IMR-90 (cell line): ENCODE measurements at places on chromosomes 2 and 18. TPM values are rescaled to one million over a fixed set of nuclear protein-coding genes. Genes with fewer than 3 reads are reported as not detected.

Gene GALNT1
- total RNA-seq: 43.9 and 67.5 TPM in 2 replicates

DNA sequence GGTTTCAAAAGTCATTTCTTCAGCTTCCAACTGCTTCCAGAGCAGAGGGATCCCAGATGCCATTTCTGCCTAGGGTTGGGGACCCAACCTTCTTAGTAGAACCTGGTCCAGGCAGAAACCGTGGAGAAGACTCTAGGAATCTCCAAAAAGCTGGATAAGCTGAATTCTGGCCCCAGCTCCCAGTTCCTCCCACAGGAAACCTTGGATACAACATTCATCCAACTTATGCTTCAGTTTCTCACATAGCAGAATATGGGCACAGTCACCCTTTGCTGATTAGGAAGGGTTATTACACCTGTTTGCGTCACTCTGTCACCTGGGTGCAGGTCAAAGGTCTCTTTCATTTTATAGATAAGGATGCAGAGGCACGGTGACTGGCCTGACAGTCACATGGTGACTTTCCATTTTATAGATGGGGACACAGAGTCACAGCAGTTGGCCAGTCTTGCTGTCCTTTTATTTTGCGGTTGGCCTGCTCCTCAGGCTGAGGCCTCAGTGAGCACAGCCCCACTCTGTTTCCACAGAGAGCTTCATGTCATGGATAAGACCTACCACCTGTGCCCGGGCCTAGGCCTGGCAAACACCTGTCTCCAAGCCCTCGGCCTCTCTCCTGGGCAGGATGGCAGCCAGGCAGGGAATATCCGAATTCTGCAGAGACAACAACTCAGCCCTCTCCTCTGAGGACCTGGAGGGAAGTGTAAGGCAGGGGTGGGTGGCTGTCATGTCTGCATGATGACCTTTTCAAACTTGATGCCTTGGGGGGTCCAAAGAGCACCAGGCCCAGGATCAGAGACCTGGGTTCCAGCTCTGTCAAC is 148.8 kb downstream of the SMAD7 start:
- DNase-seq: no peak

Gene SLC4A5
- 0.18 TPM in 1 of 2 replicates, not detected in the other for total RNA-seq

- DNase-seq: no peak
Observed at GRCh38 chr18:31736630-31737029, 24.1 kb downstream of the SLC25A52 start.
